ENCODE measurements at places on chromosomes 2 and 18.

GRCh38 chr2:167293172-167293781 is 405.0 kb downstream of the XIRP2 start:
- no peak for DNase-seq

DNA sequence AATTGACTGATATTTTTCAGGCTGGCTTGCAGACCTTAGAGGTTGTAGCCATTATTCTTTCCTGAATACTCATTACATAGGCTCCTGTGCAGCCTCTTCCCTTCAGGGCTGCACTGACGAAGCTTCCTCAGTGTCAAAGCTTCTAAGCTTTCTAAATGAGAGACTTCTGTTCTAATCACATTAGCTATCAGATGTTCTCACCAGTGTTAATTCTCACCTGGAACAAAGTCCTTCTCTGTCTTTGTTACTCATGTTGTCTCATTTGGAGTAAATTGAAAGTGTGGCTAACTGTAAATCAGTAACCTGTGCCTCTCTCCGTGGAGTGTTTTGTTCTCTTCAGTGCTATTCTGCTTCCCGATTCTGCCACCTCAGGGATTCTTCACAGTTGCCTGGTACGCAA is 76.9 kb downstream of the MC4R start:
- no peak for DNase-seq

DNA sequence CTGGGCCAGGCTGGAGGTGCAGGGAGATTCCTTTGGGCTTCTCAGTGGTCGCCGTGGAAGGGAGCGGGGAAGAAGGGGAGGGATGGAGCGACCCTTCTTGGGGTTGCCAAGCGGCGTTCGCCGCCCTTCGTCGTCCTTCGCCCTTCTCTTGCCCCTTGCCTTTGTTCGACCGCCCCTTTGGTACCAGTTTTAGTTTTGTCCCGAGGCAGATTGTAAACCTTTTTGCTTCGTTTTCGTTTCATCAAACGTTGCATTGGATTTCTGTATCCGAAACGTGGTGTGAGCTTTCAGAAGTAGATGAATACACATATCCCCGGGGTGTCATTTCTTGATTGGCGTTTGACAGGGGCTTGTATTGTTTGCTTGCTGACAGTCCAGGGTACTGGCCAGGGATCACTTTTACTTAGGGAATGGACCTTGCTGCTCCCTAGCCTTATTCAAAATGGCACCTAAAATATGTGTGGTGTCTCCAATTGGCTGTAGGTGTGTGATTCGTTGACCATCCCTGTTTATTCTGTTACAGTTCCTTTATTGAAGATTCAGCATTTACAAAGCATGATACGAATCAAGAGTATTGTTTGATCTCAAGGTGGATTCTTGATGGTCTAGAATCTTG is 788 bp downstream of the USP14 start:
- no peak for DNase-seq

- DNase-seq: no peak
These were observed 50.5 kb downstream of the SDC1 start for GRCh38 chr2:20174410-20174809.

GRCh38 chr18:47883771-47884413 is 46.6 kb downstream of the SMAD2 start:
- no peak for DNase-seq

GRCh38 chr2:147718831-147719230 is 126.0 kb upstream of the ACVR2A start:
- no peak for DNase-seq

GRCh38 chr2:9108210-9108967 is 98.2 kb upstream of the ASAP2 start:
- DNase-seq: no peak

DNA sequence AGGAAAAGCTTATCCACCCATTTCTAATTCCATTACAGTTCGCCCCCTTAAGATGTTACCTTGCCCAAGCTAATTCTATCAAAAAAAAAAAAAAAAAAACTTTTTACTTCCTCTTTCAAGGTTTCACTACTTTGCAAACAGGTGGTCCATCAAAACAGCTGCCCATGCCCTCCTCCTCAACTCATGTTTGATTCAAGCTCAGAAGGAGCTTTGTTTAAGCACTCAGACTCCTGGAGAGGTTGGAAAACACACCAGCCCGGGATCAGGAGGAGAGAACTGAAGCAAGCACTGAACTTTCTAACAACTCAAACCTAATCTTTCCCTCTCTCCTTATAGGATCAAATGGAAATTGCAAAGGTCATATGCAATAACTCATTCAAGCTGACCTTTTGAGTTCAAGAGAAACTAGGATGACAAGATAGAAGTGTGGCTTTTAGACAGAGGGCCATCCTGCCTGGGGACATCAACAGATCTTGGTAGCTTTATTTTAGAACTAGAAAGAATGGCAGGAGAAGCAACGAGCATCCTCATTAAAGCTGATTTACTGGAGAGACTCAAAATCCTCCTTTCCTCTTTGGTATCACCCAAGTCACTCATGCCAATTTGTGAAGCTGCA is 28.3 kb upstream of the FZD7 start:
- DNase-seq: no peak

All from stimulated activated CD4-positive, alpha-beta T cell treated with anti-CD3 and anti-CD28 coated beads, Interleukin-1b, Interleukin-23, amount 100 ng/mL, for 1 hour (primary cell).